ENCODE measurements at places on chromosomes 5 and 9.

DNA sequence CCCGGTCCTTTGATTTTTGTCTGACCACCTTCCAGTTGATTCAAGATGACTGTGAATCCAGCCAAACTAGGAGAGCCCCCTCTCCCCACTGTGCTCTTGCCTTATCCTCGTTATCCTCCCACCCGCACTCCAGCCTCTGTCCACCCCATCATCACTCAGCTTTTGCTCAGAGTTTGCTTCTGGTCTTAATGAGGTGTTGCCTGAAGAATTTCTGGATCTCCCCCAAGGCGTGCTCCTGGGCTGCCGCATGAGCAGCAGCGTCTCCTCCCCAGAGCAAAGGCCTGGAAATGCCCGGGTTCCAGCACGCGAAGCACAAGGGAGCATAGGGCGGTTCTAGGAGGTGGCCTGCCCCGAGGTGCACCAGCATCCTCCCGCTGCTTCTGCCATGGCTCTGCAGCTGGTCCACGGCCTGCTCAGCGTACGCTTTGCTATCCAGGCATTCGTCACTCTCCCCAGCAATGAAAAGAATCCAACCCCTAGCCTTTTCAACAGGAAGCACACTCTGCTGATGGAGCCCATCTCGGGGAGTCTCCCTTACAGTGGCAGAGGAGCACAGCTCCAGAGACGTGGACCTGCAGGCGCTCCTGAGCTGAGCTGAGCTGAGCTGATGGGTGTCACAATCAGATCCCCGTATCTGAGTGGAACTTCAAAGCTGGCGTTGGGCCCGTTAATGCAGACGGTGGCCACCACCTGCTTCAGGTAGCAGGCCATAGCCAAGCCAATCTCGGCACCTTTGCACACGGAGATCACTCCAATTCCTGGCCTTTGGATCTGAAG, 50.7 kb downstream of the BAAT start:
- no peak for DNase-seq

DNA sequence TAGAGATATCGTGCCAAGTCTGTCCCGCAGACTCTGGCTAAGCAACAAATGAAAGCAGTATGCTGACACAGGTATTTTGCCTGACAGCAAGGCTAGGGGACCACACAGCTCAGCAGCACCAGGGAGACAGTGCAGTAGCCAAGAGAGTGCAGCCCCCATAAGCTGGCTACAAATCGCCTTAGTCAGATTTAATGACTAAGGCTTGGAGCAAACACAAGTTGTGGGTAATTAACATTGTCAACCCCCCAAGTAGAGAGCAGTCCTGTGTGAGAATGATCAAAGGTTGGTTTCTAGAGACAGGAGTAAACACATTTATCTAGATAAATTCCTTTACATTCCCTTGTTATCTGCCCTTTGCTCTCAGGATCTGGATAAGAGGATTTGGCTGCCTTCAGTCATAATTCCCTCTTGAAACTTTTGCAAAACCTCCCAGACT, 1434.5 kb upstream of the CDH6 start:
- no peak for DNase-seq

DNA sequence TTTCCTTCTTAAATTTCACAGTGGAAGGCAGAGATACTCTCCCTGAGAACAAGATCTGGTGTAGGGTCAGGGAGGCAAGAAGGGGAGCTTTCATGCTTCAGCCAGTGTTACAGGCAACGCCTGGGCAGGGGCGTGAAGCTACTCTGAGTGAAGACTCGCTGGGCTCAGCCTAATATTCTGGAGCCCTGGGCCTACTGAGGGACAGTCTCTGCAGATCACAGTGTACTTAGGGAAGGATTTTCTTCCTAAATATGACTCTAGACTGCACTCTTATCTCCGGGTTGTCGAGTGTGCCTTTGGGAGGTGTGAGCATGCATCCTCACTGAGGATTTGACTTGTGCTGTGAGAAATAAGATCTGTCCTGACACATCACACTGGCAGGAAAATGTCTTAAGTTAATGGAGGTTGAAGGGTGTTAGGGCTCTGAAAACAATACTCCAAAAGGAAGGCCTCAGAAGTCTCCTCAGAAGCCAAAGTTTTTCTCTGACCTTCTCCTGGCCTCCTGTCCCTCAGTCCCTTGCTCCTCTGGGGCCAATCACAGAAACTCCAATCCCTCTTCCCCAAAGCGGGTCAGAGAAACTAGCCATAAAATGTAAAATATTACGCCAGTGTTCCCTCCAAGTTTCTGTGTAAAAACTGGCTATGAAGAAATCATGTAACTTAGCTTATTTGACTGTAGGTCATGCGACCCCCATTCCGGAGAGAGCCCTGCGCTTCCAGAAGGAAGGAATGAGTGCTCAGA, 156.8 kb upstream of the TBC1D2 start:
- no peak for DNase-seq

GRCh38 chr5:8908055-8908683, 637.7 kb downstream of the SEMA5A start:
- DNase-seq: peak; percentile 64

DNA sequence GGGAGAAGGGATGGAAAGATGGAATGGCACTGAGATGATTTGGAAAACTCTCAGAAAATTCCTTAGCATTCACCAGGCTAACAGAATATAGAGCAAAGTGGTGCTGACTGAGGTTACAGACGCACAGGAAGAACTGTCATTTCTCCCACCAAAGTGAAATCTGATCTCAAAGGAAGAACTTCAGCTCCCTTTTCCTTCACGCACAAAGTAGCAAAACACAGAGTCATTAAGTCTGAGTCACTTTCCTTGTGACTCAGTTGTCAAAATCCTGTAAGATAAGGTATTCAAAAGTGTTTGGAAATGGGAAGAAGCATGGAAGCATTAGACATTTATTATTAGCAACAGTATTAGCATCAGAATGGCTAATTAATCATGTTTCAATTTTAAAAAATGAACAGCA, 11.7 kb downstream of the MPDZ start:
- DNase-seq: peak; percentile 84

GRCh38 chr9:93057042-93057702, 1.3 kb upstream of the SUSD3 start:
- DNase-seq: no peak

DNA sequence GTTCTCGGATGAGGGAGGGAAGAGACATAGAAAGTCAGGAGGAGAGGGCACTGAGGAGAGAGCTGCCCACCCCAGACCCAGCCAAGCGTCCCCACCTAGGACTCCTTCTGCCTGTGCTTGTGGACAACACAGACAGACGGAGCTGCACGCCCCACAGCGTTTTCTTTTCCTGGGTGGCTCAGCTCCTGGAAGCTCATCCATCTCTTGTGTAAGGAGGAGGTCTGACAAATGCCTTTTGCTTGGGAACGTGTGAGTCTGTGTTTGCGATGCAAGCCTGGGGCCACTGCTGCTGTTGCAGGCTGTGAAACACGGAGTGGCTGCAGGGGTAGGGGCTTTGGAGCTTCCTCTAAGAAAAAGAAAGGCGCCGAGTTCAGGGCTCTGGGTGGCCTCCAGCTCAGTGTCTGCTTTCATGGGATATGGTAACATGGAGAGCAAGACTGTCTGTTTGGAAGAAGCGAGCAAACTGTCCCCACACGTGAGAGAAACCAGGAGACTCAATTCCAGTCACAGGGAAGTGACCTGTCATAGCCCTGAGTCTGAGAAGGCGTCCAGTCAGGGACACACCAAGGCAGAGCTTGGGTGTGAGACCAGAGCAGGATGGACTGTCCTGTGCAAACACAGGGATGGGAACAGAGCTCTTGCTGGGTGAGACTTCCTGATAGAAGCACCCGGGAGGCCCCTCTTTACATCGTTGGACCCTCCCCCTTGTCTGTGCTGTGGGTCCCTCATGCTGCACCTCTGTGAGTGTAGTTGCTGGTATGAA, 42.7 kb downstream of the GADD45G start:
- no peak for DNase-seq

DNA sequence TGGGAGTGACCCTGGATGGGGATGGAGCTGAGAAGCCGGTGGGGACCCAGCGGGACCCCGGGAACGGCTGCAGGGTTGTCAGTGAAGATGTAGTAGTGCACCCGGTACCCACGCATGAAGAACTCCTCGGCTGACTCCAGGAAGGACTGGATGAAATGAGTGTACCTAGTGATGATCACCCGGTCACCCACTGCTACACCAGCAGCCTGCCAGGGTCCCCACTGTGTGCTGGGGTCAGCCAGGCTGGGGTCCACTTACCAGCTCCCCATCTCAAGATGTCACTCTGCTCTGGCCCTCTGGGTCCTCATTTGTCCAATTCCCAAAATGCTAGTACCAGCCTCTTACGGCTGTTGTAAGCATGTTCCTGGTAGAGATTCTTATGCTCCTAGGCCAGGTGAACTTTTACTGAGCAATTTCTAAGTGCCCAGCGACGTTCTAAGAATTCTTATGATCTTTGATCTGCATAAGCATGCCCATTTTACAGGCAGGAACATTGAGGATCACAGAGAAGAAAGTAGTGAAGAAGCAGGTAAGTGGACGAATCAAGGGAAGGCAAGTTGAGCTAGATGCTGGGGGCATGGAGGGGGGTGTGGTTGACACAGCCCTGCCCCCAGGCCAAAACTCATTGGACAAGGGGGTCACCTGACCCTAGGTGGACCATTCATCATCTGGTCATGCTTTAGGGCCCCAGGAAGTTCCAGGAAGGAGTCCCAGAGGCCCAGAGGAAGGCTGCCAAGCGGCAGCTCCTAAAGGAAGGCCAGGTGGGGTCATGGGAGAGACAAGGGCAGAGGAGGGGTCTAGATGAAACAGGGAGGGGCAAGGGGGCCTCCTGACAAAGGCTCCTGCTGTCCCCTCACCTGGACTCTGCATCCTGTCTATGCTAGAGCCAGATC, 9.4 kb downstream of the GBGT1 start:
- no peak for DNase-seq

GRCh38 chr5:150114102-150114641, 27.8 kb upstream of the CSF1R start:
- DNase-seq: no peak

GRCh38 chr5:73735032-73735734, 109.2 kb downstream of the ARHGEF28 start:
- peak; percentile 27 for DNase-seq

DNA sequence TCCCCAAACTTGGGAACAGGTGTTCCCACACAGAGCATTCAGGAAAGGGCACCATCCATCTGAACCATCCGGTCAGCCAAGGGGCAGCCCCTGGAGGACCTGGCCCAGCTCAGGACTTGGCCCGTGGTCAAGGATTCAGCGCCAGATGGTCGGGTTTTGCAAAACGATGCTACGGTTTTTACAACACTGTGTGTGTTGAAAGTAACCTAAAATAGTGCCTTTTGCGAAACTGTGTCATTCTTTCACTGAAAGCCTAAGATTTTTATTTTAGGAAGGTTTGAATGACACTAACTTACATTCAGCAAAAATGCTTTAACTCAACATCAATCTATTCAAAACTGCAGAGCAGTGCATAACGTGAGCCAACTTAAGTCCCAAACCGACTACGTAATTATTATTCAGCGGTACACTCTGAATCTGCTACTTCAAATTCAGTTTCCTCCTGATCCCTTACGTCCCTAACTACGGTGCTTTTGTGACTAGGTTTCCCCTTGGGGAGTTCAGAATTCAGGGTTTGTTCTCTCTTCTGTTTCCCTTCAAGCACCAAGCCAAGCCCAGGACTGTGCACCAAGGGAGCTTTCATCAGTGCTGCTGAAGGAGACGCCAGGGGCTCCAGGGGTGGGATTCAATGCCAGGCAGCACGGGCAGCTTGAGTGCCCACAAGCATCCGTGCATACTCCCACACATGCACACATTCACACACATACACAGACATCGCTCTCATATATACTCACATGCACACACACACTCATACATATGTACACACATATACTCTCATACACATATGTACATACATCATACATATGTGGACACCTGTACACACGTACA, 25.8 kb downstream of the LPCAT1 start:
- DNase-seq: no peak

- DNase-seq: no peak
Observed at GRCh38 chr9:116342941-116343340, 189.3 kb downstream of the PAPPA start.

GRCh38 chr9:124781967-124782660, 5.2 kb downstream of the OLFML2A start:
- DNase-seq: no peak

- no peak for DNase-seq
Observed at GRCh38 chr9:99058964-99059921, 45.7 kb upstream of the TGFBR1 start.

DNA sequence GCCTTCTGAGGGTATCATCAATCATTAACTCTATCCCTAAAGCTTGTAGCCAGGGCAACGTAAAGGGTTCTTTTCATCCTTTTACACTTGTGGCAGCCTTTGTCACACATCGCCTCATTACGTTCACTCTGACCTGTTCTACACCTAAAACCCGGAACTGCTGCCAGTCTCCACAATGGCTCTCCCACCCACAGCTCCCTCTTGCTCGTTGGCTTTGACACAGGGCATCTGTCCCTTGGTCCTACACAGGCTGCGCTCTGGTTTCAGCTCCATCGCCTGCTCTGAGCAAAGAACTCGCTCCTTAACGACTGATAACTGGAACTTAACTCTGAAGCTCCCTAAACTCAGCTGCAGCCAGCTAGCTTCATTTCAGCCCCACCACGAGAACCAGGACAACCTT, 112.8 kb upstream of the CTNND2 start:
- no peak for DNase-seq

- DNase-seq: peak; percentile 93
Observed at GRCh38 chr9:93566408-93567270, 9.7 kb upstream of the PHF2 start.

DNA sequence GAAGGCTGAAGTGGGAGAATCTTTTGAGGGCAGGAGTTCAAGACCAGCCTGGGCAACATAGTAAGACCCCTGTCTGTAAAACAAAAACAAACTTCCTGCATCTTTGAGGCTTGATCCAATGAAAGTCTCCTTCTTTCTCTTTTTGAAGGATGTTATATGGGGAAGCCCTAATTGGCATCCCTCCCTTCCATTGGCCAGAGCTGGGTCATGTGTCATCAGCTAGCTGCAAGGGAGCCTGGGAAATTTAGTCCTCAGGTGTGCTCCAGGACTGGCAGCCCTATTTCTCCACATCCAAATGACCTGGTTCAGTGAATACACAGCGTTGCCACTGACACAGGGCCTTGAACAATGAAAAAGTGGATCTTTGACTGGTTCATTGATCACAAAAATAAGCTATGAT, 9.0 kb upstream of the IER5L start:
- no peak for DNase-seq

- DNase-seq: no peak
Observed at GRCh38 chr9:136678624-136679023, 8.6 kb downstream of the AGPAT2 start.

- DNase-seq: no peak
Observed at GRCh38 chr9:115208501-115208900, 90.5 kb upstream of the TNC start.

GRCh38 chr9:30280229-30280900, 2104.1 kb upstream of the ACO1 start:
- DNase-seq: no peak

DNA sequence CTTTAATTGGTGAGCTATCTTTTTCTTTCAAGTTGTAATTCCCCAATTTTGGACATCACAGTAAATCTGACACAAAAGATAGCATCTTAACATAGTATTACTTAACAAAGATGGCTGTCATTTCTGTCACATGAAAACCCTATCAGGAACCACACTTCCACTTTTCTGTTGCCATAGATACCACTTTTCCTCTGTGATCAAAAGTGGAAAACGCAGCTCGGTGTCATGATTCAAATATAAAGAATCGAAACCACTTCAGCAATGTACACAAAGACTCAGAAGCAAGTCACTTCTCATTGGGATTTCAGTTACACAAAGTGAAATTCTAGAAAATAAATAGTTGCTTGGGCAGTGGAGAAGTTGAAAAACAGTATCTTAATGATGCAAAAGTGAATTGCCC, 524.9 kb upstream of the ITGA1 start:
- no peak for DNase-seq

GRCh38 chr9:97237311-97237786, 70.1 kb upstream of the CCDC180 start:
- no peak for DNase-seq

GRCh38 chr9:113997610-113998009, 80.5 kb downstream of the AMBP start:
- DNase-seq: no peak
